ENCODE measurements at places on chromosomes 5 and 9.

GRCh38 chr5:171272996-171273970 lies 35.8 kb upstream of the TLX3 start:
- DNase-seq, result no peak

- DNase-seq, result no peak
Measured at GRCh38 chr9:81565144-81565543, 124.2 kb downstream of the TLE1 start.

GRCh38 chr5:15946026-15946425 lies 233.6 kb downstream of the MARCHF11 start:
- no peak for DNase-seq

DNA sequence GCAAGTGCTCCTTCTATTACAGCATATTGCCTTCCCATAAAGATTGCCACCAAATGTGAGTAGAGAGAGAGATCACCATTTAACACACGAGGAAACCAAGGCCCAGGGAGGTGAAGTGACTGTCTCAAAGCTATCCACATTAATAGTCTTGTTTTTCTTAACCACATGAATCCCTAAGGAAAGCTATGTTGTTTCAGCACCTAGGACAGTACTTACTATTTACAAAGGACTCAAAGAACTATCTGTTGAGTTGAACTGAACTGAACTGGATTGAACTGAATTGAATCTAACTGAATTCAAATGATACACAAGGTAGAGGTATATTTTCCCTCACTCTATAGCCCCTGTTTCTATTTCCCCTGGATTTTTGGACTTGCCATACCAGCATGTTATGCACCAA lies 430.4 kb downstream of the CAAP1 start:
- DNase-seq, result no peak

GRCh38 chr5:1217596-1218206 lies 7.5 kb upstream of the SLC6A18 start:
- no peak for DNase-seq

DNA sequence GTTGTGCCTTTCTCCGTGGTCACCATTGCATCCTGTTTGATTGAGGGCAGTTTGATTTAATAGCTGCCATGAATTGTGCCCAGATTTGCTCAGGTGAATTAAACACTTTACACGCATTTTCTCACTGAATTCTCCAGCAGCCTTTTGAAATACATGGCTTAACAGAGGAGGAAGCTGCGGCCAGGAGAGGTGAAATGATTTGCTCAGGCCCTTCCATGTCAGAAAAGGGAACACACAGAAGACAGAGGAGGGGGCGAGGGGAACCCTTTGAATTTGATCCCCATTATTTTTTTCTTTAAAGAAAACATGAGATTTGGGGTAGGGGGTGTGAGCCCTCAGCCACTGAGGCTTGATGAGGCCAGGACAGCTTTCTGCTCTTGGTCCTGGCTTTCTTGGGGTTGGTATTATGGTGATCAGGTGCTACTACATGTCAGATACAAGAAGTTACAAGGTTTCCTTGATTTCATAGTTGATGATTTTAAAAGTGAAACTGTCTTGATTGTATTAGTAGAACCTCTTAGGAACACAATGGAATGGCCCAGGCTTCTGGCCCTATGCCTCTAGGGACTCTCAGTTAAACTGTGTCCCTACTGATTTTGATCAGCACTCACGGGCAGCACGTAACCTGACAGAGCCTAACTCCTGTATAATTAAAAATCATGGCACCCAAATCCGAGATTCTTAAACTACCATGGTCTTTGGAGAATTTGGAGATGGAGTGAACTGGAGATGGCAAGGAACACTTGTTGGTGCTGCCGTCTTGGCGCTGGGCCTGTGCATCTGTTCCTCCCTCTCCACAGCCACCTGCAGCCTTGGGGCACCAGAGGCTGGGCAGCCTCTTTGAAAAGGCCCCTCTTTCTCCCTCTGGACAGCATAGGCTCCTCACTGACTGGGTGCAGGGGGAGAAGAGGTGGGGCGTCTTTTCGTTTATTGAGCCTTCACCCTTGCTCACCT lies 107.9 kb downstream of the TRIO start:
- DNase-seq, result no peak

DNA sequence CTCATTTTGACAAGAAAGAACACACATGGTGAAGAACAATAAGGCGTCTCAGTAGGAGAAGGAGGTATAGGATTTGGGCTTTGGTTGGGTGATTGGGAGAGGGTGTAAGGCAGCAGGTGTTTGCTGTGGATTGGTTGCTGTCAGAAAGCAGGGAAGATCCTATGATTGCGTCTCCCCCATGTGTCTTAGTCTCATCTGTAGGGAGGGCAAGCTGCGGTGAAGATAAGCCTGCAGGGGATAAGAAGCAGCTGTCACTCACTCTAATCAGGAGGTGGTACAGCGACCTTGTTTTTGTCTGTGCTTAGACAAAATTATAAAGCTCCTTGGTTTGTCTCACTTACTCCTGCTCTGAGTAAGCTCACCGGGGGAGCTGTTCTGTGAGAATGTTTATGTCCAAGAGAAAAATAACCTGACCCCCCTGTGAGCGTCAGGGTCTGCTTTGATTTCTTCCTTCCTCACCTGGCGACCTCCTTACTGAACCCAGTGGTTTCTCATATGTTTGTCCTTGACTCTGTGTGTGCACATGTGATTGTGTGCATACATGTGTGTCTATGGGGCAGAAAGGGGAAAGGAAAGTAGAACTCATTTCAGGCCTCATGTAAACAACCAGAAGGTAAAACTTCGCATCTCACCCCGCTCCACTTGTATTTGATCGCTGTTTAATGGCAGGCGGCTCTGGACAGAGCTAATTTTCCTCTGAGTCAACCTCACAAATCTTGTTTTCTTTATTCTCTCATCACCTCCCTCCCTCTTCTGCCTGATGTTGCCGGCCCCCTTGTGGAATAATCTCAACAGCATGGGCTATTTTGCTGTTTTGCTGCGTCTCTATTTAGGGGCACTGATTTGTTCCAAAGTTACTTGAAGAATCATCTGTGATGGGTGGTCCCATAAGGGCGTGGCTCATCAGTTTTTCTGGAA lies 105.6 kb downstream of the TENT4A start:
- DNase-seq, result no peak

DNA sequence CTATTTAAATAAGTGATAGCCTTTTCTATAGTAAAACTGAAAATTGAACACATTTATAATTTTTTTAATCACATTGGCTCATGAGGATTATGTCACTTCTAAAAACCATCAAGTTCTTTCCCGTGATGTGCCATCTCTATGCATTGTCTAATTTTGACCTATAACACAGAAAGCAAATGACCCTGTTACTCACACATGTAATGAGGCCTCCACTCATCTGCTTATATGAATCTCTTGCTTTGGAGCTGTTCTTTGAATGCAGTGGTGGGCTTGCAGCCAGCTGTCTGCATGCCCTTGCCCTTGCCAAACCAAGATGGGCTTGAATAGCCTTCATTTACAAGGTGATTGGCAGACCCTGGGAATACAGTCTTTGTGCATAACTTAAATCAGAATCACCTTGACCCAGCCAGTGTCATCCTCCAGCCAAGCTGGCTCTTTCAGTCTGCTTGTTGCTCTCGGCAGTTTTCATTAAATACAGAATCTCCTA lies 163.2 kb downstream of the TRIO start:
- DNase-seq, result no peak

- DNase-seq, result no peak
Measured at GRCh38 chr5:172796306-172796705, 25.3 kb upstream of the DUSP1 start.

DNA sequence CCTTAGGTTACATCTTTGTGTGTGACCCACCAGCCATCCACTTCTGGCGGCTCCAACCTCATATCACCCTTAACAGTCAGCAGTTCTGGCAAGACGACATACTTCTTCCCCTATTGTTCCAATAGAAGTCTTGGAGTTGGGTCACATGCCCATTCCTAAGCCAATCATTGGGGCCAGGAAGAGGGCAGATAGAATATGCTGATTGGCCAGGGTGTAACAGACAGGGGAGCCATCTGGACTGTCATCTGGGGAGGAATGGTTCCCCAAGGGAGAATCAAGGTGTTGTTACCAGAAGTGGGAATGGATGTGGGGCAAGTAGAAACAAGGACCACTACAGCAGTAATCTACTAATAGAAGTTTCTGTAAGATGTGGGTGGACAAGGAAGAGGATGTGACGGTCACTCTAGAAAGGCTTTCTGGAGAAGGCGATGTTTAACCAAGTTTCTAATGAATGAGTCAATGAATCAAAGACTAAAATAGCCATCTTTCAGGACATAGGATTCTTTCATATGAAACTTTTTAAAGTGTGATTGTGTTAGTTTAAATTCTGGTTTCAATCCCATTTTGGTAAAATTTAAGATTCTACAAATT lies 200.4 kb downstream of the ARHGAP26 start:
- no peak for DNase-seq

GRCh38 chr5:81165493-81166119 lies 67.5 kb upstream of the CKMT2 start:
- DNase-seq, result peak; percentile 28

DNA sequence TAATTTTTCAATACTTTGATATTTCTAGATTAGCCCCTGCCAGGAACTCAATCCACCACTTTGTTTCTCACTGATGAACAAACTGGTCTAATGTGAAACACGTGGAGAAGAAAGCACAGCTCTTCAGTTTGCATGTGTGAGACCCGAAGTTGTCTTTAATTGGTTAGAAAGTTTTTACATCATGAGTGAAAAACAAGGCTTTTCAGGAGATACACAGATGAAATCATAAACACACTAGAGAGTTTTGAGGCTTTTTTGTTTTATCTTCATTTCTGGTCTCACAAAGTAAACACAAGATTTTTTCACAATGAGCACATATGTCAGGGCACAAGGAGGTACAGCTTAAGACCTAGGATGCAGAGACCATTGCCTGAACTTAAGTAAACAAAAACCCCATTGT lies 84.5 kb upstream of the MOCS2 start:
- DNase-seq, result no peak

DNA sequence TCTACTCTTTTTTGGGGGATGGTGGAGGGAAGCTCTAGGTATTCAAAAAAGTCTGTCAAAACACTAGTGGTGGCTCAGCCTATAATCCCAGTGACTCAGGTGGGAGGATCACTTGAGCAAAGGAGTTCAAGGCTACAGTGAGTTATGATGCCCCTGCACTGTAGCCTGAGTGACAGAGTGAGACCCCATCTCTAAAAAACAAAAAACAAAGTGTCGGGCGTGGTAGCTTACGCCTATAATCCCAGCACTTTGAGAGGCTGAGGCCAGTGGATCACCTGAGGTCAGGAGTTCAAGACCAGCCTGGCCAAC lies 15.8 kb upstream of the SLC35D2 start:
- no peak for DNase-seq

GRCh38 chr5:87359106-87359505 lies 53.6 kb downstream of the CCNH start:
- DNase-seq, result no peak

DNA sequence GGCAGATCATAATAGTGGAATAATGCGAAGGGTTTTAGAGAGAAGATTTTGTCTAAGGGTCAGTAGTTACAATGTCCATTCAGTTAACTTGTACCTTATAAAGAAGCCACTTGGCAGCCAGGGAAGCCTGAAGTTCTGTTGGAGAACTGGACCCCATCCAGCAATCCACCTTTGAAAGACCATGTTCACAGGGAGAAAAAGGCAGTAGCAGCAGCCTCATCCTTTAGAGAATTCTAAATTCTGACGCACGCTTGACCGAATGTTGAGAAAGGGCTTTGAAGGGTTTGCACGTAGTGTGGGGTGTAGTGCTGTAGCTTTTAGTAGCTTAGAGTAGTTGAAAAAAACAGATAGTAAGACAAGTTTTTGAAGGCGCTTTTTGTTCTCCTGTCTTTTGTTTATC lies 42.8 kb downstream of the MCCC2 start:
- DNase-seq, result no peak

DNA sequence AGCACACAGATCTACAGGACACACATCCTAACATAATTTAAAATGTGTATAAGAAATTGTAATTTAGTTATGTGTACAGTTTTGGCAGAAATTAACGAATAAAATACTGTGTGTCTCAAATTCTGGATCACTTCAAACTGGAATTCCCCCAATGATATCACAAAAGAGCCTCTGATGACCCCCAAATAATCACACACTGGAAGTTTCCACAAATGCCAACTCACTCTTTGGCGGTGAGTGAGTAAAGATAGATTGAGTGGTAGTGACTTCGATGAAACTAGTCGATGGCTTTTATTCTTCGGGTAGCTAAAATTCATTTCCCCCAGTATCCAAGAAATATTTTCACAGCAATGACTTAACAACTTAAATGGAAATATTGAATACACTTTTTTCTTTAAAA lies 2.2 kb downstream of the ZNF366 start:
- DNase-seq, result no peak

- DNase-seq, result peak; percentile 74
Measured at GRCh38 chr9:93682155-93682968, 106.0 kb downstream of the PHF2 start.

GRCh38 chr5:149765932-149766331 lies 35.8 kb downstream of the PPARGC1B start:
- DNase-seq, result no peak

- DNase-seq, result no peak
Measured at GRCh38 chr9:94018628-94019027, 63.5 kb upstream of the BARX1 start.

- no peak for DNase-seq
Measured at GRCh38 chr5:160626322-160626721, 204.7 kb downstream of the PTTG1 start.

GRCh38 chr5:33828626-33829308 lies 63.0 kb downstream of the ADAMTS12 start:
- DNase-seq, result no peak

- DNase-seq, result no peak
Measured at GRCh38 chr5:10740384-10740783, 20.6 kb downstream of the DAP start.

DNA sequence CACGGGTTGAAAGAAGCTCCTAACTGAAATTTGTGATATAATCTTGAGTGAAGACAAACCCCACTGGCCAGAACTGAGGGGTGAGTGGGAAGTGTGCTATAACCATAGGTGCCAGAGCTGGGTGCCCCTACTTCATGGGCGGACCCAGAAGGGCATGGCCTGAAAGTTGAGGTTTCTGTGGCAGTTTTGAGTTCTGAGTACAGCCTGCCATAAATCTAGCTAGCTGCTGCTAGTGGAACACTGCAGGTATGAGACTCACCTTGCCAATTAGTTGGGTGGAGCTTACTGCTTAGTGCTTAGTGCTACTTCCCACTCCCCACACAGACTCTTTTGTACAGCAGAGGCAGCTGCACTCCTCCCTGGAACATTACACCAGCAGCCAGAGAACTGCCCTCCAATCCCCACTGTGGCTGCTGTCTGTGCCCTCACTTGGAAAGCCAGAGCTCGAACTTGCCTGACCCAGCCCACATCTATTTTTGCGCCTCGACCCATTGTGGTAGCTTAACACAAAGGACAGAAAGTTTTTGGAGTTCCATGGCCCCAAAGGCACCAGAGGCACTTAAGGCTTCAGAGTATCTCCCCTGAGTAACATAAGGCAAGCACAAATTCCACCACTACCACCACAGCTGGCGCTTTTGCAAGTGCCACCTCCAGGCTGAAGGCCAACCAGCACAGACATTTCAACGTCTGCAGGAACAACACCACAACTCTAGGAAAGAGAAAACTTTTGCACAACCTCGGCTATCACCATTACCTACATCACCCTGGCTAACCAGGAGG lies 27.1 kb upstream of the PTGER4 start:
- no peak for DNase-seq

All from coronary artery (tissue), 2 donors.